A549 treated with Mapracorat at 1 μM for 4 hours (cell line): ENCODE measurements at places on chromosomes 4 and X. TPM values are rescaled to one million over a fixed set of nuclear protein-coding genes. Genes with fewer than 3 reads are reported as not detected.

Gene ADGRL3
- total RNA-seq, result 0.02 to 0.10 TPM (median 0.03 TPM) in 5 replicates

Gene RBMXL3
- total RNA-seq, result not detected in 5 replicates

Gene SSX2
- not detected in 5 replicates for total RNA-seq

Gene SYP
- 2.1 to 2.8 TPM (median 2.4 TPM) in 5 replicates for total RNA-seq

Gene FAM156A
- total RNA-seq, result 12.1 to 18.2 TPM (median 12.6 TPM) in 5 replicates
